ENCODE measurements at places on chromosomes 6 and 20. TPM values are rescaled to one million over a fixed set of nuclear protein-coding genes. Genes with fewer than 3 reads are reported as not detected.

DNA sequence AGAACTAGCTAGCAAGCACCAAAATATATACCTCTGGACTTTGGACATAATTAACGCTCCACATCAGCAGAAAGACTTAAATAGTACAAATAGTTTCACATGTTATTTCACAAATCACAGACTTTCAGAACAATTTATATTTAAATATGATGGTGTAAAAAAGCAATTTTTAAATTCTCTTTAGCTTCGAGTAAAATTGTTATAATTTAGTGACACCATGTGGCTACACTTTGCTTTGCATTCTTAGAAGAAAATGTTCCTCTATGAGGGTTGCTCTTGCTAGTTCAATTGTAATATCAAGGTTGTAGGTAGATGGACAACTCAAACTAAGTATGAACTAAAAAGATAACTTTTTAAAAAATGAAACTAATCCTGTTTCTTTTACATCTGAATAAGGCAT is 69.0 kb downstream of the BTBD9 start:
- DNase-seq: no peak

SLC17A2 gene
- total RNA-seq: not detected

MOG gene
- total RNA-seq: not detected

PLAGL2 gene
- 55.9 TPM for total RNA-seq

SOBP gene
- 13.2 TPM for total RNA-seq

TMEM200A gene
- 8.7 TPM for total RNA-seq

TFAP2A gene
- 1.4 TPM for total RNA-seq

HLA-DRB5 gene
- not detected for total RNA-seq
